ENCODE measurements at places on chromosomes 11 and 22.

GRCh38 chr11:57485217-57485990, 25.1 kb downstream of the RTN4RL2 start:
- DNase-seq = no peak
- peaks cover 13% of the 10 kb centered on the region for H3K4me1 ChIP-seq
- no peak overlapping the region for H3K4me3 ChIP-seq

DNA sequence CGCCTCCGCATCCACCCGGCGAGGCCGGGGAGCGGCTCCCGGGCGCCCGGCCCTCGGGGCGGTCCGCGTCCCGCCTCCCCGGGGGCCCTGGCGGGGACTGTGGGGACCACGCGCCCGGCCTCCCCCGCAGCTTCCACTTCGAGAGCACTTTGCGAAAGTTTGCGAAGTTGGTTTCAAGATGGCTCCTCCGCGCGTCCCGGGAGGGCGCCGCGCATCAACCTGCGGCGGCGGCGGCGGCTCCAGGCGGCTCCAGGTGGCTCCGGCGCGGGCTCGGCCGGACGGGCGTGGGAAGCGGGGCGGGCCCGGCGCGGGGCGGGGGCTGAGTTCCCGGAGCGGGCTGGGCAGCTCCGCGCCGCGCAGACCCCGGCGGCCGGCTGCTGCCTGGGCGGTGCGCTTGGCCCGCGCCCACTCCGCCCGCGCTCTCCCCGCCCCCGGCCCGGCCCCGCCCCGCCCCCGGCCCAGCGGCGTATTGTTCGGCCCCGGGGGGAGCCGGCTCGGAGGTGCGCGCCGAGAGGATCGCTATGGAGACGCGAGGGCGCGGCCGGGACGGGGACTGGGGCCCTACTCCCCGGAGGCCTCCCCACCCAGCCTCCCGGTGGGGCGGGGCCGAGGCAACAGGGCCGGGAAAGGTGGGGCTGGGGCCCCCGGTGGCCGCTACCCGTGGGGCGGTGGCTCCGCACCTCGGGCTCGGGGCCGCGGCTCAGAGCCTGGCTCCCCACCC, at the start of gene CELSR1:
Gene CELSR1, minus strand, starts transcription at position 396 of the 721 bp plus-strand sequence. CDS start 450 bp downstream, outside the sequence.
- DNase-seq = no peak
- peaks cover 16% of the 10 kb centered on the region for H3K4me1 ChIP-seq
- H3K27ac ChIP-seq = no peak within 1 kb of the TSS
- H3K27me3 ChIP-seq = peaks cover 33% of the 10 kb centered on the region

- H3K4me1 ChIP-seq = no peaks in the 10 kb centered on the region
- H3K36me3 ChIP-seq = no peaks in the 10 kb centered on the region
- no peak for DNase-seq
- no peak overlapping the region for H3K4me3 ChIP-seq
- H3K27me3 ChIP-seq = no peaks in the 10 kb centered on the region
Observed at GRCh38 chr11:122721201-122721963, 65.9 kb downstream of the UBASH3B start.

- no peak overlapping the region for H3K4me3 ChIP-seq
- H3K4me1 ChIP-seq = no peaks in the 10 kb centered on the region
- H3K36me3 ChIP-seq = no peaks in the 10 kb centered on the region
- no peak overlapping the region for H3K27ac ChIP-seq
- no peak for DNase-seq
Observed at GRCh38 chr22:27164781-27165503, 507.6 kb downstream of the MIAT start.

GRCh38 chr22:25497181-25497641, 67.3 kb upstream of the GRK3 start:
- no peaks in the 10 kb centered on the region for H3K27me3 ChIP-seq
- H3K4me1 ChIP-seq = no peaks in the 10 kb centered on the region
- H3K36me3 ChIP-seq = no peaks in the 10 kb centered on the region
- H3K4me3 ChIP-seq = no peak overlapping the region

DNA sequence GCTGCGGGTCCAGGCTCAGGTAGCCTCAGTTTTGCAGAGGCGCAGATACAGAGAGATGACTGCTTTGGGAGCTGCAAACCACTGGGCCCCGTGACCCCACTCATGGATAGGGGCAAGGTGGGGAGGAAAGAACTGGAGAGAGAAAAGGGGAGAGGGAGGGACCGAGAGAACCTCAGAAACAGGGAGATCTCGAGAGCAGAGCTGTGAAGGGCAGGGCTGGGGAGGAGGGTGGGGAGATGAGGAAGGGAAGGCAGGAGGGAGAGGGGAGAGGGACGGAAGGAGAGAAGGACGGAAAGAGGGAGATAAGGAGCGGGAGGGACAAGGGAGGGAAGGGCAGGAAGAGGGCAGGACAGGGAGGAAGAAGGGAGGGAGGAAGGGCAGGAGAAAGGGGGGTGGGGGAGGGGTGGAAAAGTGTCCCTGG, 46.3 kb downstream of the IGLL1 start:
- no peaks in the 10 kb centered on the region for H3K27me3 ChIP-seq
- DNase-seq = peak; percentile 23
- no peaks in the 10 kb centered on the region for H3K4me1 ChIP-seq
- H3K36me3 ChIP-seq = no peaks in the 10 kb centered on the region
- H3K4me3 ChIP-seq = no peak overlapping the region

DNA sequence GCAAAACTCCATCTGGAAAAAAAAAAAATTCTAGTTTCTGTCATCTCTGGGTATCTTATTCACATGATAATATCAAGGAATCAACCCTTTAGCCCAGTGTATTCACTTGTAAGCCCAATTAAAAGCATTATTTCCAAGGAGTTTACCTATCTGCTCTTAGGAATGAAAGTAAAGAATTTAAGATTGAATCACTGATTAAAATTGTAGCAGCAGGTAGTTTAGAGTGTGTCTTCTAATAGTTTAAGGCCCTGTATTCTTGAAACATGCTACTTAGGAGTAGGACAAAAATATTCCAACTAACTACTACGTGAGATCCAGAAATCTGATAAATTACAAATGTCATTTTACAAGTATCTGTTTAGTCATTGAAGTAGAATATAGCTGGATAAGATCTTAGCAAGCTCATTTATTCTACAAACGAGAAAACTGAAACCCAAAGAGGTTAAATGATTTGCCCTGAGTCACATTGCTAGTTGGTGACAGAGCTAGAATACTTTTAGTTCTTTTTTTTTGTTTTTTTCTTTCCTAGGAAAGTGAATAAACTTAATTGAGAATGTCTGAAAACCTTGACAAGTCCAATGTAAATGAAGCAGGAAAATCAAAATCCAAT, 4.0 kb downstream of the TCP11L1 start:
- H3K4me3 ChIP-seq = no peak overlapping the region
- H3K4me1 ChIP-seq = no peaks in the 10 kb centered on the region
- no peak for DNase-seq
- H3K36me3 ChIP-seq = peaks cover 2% of the 10 kb centered on the region

DNA sequence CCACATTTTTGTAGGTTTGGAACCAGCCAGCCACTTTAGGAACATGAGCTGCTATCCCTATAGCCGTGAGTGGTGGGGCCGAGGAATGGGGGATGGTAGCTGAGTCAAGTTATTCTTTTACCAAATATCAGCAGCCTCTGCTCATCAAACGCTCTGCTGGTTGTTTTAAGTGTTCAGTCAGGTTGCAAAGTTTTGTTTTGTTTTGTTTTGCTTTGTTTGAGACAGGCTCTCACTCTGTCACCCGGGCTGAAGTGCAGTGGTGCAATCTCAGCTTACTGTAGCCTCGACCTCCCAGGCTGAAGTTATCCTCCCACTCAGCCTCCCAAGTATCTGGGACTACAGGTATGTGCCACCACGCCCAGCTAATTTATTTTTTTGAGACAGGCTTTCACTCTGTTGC, 14.4 kb downstream of the CABIN1 start:
- H3K4me3 ChIP-seq = no peak overlapping the region
- no peaks in the 10 kb centered on the region for H3K36me3 ChIP-seq
- no peak for DNase-seq
- no peak overlapping the region for H3K27ac ChIP-seq
- no peaks in the 10 kb centered on the region for H3K4me1 ChIP-seq

- DNase-seq = no peak
- no peaks in the 10 kb centered on the region for H3K27me3 ChIP-seq
- H3K36me3 ChIP-seq = no peaks in the 10 kb centered on the region
- no peak overlapping the region for H3K4me3 ChIP-seq
- no peak overlapping the region for H3K27ac ChIP-seq
- H3K4me1 ChIP-seq = no peaks in the 10 kb centered on the region
Observed at GRCh38 chr22:33023153-33023827, 34.9 kb downstream of the SYN3 start.

- H3K27ac ChIP-seq = no peak overlapping the region
- H3K4me3 ChIP-seq = no peak overlapping the region
- no peak for DNase-seq
- H3K27me3 ChIP-seq = no peaks in the 10 kb centered on the region
Observed at GRCh38 chr11:99534812-99535211, 514.1 kb downstream of the CNTN5 start.

- no peaks in the 10 kb centered on the region for H3K4me1 ChIP-seq
- no peak overlapping the region for H3K27ac ChIP-seq
- DNase-seq = no peak
- H3K27me3 ChIP-seq = no peaks in the 10 kb centered on the region
- H3K4me3 ChIP-seq = no peak overlapping the region
Observed at GRCh38 chr22:28674121-28674563, 5.5 kb downstream of the TTC28 start.

DNA sequence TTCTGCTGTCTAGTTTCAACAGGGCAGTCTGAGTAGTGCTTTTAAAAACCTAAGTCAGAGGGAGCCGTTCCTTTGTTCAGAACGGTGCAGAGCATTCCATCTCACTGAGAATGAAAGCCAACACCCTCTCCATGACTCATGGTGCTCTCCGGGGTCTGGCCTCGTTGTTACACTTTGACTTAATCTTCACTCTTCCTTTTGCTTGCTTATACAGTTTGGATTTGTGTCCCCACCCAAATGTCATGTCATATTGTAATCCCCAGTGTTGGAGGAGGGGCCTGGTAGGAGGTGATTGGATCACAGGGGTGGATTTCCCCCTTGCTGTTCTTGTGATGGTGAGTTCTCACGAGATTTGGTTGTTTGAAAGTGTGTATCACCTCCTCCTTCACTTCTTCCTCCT, 292.2 kb downstream of the ST3GAL4 start:
- no peak overlapping the region for H3K4me3 ChIP-seq
- no peak for DNase-seq
- no peaks in the 10 kb centered on the region for H3K4me1 ChIP-seq

- DNase-seq = no peak
- no peak overlapping the region for H3K4me3 ChIP-seq
- H3K36me3 ChIP-seq = peaks cover 23% of the 10 kb centered on the region
- no peaks in the 10 kb centered on the region for H3K27me3 ChIP-seq
- no peak overlapping the region for H3K27ac ChIP-seq
Observed at GRCh38 chr11:70328556-70328955, 58.1 kb downstream of the PPFIA1 start.

DNA sequence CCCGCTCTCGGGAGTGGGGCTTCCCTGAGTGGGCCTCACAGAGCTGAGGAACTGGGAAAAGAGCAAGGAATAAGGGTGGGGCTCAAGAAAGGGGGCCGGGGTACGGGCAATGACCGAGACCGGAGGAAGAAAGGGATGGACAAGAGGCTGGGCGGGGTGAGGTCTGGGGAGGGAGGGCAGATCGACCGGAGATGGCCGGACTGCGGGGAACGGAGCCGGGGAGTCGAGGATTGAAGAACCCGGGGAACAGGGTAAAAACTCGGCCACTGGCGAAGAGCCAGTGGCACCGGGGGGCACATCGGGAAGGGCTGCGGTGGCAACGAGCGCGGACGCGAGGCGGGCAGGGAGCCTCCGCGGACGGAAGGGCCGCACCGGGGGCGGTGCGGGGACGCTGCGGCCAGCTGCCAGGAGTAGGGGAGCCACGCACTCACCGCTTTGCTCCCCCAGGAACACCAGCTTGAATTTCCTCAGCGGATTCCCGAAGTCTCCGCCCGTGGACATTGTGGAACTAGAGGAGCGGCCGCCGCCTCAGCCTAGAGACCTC, 667 bp downstream of the RAB6A start:
- peaks cover 2% of the 10 kb centered on the region for H3K4me1 ChIP-seq
- peak overlapping the region; percentile 98 for H3K27ac ChIP-seq
- H3K27me3 ChIP-seq = no peaks in the 10 kb centered on the region
- no peaks in the 10 kb centered on the region for H3K36me3 ChIP-seq

DNA sequence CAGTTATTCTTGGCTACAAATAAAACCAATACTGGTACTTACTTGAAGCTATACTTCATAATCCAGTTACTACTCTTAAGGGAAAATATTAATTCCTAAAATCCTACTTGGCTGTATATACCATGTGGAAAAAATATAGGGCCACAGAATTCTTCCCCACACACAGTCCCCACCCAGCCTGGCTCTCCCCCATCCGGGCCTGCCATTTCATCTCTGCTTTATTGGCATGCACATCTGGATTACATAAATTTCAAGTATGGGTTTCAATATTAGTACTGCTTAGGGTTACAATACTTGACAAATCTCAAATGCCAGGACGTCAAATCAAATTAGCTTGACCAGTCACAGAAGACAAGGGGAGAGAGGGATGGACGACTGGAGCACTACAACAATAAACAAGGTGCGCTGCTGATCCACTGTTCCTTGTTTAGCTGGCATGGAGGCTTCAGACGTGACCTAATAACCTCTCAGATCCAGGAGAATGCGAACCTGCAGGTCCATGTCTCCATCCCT, 81.4 kb downstream of the ABTB2 start:
- no peaks in the 10 kb centered on the region for H3K27me3 ChIP-seq
- no peak overlapping the region for H3K4me3 ChIP-seq
- H3K27ac ChIP-seq = no peak overlapping the region
- no peaks in the 10 kb centered on the region for H3K4me1 ChIP-seq
- no peaks in the 10 kb centered on the region for H3K36me3 ChIP-seq

DNA sequence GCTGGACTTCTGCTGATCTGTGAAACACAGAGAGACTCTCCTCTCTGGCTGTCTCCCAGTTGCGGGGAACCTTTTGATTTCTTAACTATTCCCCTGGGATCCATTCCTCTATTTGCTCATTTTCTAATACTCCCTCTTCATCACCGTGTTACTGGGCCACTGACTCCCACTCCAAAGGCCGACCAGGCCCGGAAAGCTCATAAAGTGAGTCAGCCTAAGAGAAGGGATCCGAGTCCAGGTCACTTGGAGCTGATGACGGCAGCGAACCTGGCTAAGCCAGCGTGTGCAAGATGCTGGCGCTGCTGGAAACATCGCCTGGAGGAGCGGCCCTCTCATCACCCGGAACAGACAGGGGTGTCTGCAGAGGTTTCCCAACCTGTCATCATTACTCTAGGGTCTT, 112.8 kb downstream of the FBXO7 start:
- H3K4me3 ChIP-seq = no peak overlapping the region
- no peaks in the 10 kb centered on the region for H3K27me3 ChIP-seq
- H3K4me1 ChIP-seq = peaks cover 11% of the 10 kb centered on the region

GRCh38 chr11:24664399-24664798, 167.5 kb downstream of the LUZP2 start:
- H3K27me3 ChIP-seq = no peaks in the 10 kb centered on the region
- no peak overlapping the region for H3K4me3 ChIP-seq
- H3K4me1 ChIP-seq = no peaks in the 10 kb centered on the region
- DNase-seq = no peak
- H3K27ac ChIP-seq = no peak overlapping the region

- DNase-seq = no peak
- no peaks in the 10 kb centered on the region for H3K27me3 ChIP-seq
- H3K4me3 ChIP-seq = no peak overlapping the region
- no peak overlapping the region for H3K27ac ChIP-seq
Observed at GRCh38 chr11:130330101-130330684, 15.5 kb upstream of the ZBTB44 start.

- H3K4me3 ChIP-seq = no peak overlapping the region
- no peaks in the 10 kb centered on the region for H3K27me3 ChIP-seq
- no peak overlapping the region for H3K27ac ChIP-seq
- H3K4me1 ChIP-seq = peaks cover 3% of the 10 kb centered on the region
- DNase-seq = no peak
Observed at GRCh38 chr11:128235958-128236357, 351.4 kb downstream of the ETS1 start.

GRCh38 chr22:29039148-29039547, 22.5 kb downstream of the C22orf31 start:
- no peak overlapping the region for H3K4me3 ChIP-seq
- peaks cover 9% of the 10 kb centered on the region for H3K36me3 ChIP-seq
- DNase-seq = no peak
- H3K27ac ChIP-seq = no peak overlapping the region

All from heart left ventricle (tissue), 16 donors.